Globus pallidus (tissue), 1 donor: ENCODE measurements at places on chromosomes 13 and 19.

DNA sequence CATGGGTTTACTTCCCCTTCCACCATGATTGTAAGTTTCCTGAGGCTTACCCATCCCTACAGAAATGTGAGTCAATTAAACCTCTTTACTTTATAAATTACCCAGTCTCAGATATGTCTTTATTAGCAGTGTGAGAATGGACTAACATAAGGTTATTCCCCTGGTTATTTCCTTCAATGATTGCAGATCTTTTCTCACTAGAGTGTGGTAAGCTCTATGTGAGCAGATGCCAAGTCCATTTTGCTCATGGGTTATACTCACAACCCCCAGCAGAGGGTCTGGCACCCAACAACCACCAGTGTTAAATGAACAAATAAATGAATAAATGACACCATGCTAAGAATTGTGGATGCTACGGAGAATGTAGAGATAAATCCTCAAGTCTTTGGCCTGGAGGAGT lies 472.8 kb downstream of the LIG4 start:
- no peak for DNase-seq

GRCh38 chr13:66312312-66313087 lies 917.6 kb downstream of the PCDH9 start:
- no peak for DNase-seq

DNA sequence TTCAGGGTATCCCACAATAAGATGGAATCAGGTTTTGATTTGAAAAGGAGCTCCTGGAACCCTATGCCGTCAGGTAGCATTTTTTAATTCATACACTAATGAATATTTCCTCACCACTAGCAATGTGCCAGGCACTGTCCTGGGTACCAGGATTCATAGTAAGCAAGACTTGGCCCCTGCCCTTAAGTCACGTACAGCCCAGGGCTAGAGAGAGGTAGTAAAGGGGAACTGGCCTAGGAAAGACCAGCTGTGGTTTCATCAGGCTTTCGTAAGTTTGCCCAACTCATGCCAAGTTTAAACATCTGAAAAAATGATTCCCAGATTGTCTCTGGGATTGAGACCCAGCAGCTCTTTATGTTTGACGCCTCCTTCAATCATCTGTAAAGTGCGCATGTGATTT lies 45.9 kb upstream of the AMER2 start:
- DNase-seq, result no peak

GRCh38 chr13:41608111-41608838 lies 150.9 kb downstream of the RGCC start:
- no peak for DNase-seq

GRCh38 chr19:48480183-48480557 lies 11.0 kb downstream of the CYTH2 start:
- DNase-seq, result no peak

- no peak for DNase-seq
Measured at GRCh38 chr19:18701250-18701608, 17.7 kb downstream of the CRTC1 start.

DNA sequence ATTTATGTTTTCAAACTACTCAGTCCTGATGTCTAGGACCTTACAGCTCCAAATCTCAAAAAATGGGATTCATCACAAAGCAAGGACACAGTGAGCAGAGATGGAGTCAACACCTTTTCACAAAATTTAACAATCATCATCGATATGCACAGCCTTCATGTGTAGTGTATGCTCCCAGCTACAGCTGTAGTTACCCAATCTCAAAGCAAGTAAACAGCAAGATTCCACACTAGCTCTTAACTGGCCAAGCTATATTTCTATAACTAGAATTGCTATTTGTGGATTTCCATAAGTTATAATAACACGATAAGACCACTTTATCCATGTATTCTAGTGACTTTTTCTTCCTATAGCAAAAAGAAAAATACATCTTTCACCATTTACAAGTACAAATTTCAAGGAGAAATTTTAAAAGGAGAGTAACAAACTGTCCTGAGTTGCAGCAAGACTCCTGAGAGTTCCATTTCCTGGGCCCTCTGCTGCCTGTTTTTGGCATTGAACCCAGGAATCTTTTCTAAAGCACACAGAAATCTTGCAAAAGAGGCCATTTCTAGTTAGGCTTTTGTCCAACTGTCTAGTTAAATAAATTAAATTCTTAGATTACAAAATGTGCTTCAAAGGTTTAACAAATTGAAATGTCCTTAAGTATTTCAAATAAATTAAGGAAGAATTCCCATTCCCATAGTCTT lies 460.6 kb downstream of the FGF14 start:
- DNase-seq, result no peak

- DNase-seq, result peak; percentile 85
Measured at GRCh38 chr13:99606324-99607066, 105.2 kb downstream of the TM9SF2 start.

GRCh38 chr13:45316338-45316737 lies 24.6 kb downstream of the TPT1 start:
- no peak for DNase-seq

DNA sequence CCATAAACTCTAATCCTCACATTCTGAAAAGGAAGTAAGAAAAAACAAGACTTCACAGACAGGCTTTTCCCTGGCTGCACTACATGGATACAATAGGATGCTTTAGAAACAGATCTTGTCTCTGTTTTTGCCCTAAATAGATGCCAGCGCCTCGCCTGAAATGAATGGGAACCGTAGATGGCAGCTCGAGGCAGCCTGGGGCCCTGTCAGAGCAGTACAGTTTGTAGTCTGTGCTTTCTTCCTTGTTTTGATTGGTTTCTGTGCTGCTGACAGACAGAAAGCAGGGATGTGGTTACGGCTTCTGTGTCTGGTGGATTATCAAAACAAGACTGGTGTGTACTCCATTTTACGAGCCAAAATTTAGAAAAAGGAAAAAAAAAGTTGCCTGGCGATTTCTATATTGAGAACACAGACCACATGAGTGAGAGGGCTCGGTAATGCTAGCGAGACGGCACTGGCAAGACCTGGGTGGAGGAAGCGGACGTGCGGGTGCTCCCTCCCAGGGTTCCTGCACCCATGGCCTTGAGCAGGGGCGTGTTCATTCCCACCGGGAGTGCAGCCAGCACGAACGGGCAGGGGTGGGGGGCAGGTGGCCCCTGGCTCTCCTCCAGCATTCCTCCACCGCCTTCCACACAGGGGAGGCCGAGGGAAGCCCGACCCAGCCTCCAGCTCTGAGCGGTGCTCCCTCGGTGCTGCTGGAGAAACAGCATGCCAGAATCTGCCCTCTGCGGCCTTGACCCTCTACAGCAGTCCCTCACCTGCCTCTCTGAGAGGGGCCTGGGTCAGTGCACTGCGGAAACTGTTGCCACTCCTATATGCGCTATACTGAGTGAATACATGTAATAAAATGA lies 37.6 kb upstream of the C1QTNF9 start:
- DNase-seq, result peak; percentile 93

- no peak for DNase-seq
Measured at GRCh38 chr13:84912720-84913119, 886.5 kb downstream of the SLITRK6 start.

DNA sequence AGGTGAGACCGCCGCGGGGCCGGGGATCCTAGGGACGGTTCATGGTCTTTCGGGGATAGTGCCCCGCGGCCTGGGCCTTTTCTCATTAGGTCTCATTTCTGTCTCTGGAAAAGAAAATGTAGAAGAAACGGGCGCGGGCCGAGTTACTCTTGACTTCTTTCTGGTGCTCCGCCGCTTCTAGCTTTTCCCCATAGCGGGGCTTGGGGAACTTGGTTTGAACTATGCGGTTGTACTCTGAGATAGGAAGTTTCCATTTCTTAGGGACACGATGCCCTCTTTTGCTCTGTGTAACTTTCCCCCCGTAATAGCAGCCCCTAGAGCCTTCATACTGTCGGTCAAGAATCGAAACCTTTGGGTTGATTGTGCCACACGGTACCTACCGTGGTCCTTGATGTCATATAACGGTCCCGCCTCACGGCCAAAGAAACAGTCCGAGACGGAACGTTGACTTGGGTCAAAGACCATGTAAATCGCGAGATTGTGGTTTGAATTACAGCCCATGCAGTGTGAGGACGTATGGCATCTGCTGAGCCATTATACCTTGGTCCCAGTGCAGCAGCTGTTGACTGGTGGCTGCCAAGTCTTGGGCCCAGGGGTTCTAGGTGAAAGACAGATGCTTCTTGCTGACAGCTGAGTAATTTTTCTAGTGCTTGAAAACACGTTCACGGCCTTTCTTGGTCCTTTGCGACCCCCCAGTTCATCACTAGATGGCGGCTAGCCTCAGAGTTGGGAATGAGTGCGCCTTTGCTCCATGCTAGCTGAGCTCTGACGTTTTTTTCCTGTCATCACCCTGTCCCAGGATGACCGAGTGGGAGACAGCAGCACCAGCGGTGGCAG lies 487 bp downstream of the RPS5 start:
- no peak for DNase-seq

- no peak for DNase-seq
Measured at GRCh38 chr19:15623711-15624318, 8.8 kb downstream of the CYP4F8 start.

DNA sequence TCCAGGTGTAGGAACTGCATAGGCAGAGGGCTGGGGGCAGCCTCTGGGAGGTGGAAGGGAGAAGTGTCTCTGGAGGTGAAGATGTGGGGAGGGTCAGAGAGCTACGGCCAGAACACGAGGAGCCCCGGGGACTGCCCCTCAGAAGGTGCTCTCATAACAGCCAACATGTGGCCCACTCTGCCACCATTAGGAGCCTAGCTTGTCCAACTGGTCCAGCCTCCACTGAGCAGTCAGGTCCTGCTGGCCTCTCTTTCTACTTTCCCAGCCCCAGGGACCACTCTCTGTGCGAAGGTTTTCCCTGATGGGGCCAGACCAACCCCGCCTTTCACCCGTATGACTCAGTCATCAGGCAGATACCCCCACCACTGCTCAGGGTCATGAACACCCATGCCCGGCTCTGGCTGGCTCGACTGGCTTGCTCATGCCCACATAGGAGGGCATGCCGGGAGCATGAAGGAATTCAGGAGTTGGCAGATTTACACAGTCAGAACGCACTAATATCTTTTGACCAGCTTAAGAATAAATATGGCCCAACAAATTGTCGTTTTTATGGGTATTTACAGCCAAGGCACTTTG lies 37.5 kb upstream of the C19orf12 start:
- no peak for DNase-seq

- DNase-seq, result no peak
Measured at GRCh38 chr13:33364192-33364591, 78.6 kb upstream of the STARD13 start.
